ENCODE measurements at places on chromosomes 6 and 20.

DNA sequence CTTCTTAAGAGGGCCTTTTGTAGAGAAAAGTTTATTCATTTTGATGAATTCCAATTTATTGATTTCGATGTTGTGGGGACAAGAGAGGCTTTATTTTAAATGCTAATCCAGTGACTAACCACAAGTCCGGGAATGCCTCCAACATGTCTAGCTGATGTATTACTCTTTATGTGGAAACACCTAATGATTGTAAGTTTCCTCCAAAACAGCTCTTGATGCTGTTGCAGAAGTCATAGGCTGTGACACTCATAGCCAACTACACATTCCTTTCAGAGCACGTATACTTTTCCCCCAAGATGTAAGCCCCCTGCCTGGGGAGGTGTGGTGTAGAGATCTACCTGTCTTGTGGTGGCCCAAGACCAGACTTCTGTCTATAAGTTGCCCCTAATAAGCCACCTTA, 61.3 kb upstream of the RNF24 start:
- no peak for DNase-seq

- no peak for DNase-seq
Observed at GRCh38 chr6:15481390-15482291, 181.2 kb downstream of the DTNBP1 start.

GRCh38 chr6:96195272-96195671, 179.5 kb downstream of the FUT9 start:
- DNase-seq, result no peak

DNA sequence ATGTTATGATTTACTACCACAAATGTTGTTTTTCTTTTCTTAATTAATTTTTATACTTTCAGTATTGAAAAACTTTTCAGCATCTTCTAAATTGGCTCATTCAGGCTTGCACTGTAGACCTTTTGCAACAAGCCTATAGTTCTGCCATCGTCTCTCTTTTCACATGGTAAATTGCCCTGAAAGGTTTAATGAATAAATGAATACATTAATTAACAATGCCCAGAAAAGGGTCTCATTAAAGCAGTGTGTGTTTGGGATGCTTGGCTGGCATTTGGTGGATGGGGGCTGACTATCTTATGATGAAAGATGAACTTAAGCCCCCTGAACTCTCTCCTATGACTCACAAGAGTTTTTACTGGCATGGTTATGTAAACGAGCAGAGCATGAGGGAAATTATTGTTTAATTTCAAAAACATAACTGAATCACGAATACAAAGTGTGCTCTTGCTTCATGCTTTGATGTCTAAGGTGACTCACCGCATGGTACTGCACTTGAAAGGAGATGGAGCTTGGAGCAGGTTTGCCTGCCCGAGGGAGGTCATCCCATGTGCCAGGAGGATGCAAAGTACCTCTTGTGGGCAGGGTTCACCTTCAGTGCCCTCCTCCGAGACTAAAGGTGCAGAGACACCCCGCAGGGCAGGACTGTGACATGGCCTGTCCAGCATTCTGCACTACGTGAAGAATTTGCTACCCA, 13.8 kb upstream of the PCK1 start:
- no peak for DNase-seq

DNA sequence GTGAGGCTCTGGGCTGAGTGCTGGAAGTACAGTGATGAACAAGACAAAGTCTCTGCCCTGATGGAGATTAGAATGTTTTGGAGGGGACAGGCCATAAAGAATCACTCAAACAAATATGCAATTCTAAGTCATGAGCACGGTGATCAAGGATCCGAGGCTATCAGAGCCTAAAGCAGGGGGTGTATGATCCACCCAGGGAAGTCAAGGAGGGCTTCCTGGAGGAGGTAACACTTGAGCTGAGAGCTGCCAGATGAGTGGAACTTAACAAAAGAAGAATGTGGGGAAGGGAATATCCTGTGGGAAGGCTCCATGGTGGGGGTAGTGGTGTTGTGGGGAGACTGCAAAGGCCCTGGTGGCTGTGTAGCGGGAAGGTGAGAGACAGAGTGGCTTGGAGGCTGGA, 12.2 kb downstream of the BPIFB4 start:
- no peak for DNase-seq
